ENCODE measurements at places on chromosomes 16 and 17.
A peak's percentile ranks its signal among the peaks of the same experiment; 100 is the strongest.

GRCh38 chr17:20266806-20267458 is 200.4 kb downstream of the LGALS9B start:
- peak; percentile 57 for DNase-seq

DNA sequence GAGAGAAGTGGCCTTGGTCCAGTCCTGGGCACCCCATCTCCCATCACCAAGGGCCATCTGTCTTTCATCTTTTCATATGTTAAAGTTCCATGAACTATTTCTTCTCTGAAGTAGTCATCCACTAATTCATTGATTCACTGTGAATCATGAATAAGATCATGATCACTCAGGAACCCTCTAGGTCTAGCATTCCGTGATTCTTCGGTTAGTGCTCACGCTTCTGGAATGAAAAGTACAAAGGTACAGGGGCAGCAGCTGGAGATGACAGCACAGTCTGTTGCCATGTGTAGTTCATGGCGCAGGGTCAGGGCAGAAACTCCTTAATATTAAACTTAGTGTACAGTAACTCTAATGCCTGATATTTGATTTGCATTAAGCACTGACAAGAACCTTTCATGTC is 127.1 kb downstream of the CDH13 start:
- no peak for DNase-seq

- DNase-seq = peak; percentile 80
These were observed 18.3 kb upstream of the EFCAB13 start for GRCh38 chr17:47305302-47305923.

DNA sequence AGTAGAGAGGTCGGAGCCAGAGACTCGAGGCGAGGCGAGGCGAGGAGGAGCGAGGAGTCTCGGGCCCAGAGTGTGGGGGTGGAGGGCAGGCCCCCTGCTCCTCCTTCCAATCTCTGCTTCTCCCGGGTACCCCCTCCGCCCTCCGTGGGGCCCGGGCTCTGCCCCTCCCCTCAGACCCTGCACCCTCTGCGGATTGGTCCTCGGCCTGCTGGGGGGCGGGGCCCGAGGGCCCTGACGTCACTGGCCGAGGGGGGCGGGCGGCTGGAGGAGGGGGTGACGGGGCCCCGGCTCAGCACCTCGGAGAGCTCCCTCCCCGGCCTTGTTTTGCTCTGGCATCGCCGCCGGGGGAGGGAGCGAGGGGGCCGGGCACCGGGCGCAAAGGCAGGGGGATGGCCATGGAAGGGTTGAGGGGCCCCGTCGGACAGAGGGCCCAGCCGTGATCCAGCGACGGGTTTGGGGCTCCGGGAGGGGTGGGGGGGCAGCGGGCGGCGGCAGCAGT is at the start of gene RUNDC3A:
TSS of gene RUNDC3A (plus strand) at position 282 of the 499 bp plus-strand sequence. CDS start 232 bp downstream, outside the sequence.
- DNase-seq = peak; percentile 96

GRCh38 chr16:20430948-20431347 is 20.4 kb upstream of the ACSM2A start:
- no peak for DNase-seq

GRCh38 chr16:49292413-49292812 is 10.8 kb upstream of the CBLN1 start:
- no peak for DNase-seq

DNA sequence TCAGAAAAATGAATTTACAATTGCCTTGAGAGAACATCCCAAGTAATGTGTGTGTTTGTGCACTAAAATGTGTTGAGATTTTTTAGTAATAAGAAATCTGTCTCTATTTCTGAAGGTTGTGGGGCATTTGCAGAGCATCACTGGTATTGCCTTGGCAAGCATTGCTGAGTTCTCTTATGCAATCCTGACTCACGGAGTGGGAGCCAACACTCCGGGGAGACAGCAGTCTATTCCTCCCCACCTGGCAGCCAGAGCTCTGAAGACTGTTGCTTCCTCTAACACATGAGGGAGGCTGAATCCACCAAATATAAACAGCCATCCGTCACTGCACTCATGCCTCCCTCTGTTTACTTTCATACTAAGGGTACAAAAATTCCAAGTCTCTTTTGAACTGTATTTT is 10.6 kb downstream of the CNTD1 start:
- DNase-seq = peak; percentile 73

DNA sequence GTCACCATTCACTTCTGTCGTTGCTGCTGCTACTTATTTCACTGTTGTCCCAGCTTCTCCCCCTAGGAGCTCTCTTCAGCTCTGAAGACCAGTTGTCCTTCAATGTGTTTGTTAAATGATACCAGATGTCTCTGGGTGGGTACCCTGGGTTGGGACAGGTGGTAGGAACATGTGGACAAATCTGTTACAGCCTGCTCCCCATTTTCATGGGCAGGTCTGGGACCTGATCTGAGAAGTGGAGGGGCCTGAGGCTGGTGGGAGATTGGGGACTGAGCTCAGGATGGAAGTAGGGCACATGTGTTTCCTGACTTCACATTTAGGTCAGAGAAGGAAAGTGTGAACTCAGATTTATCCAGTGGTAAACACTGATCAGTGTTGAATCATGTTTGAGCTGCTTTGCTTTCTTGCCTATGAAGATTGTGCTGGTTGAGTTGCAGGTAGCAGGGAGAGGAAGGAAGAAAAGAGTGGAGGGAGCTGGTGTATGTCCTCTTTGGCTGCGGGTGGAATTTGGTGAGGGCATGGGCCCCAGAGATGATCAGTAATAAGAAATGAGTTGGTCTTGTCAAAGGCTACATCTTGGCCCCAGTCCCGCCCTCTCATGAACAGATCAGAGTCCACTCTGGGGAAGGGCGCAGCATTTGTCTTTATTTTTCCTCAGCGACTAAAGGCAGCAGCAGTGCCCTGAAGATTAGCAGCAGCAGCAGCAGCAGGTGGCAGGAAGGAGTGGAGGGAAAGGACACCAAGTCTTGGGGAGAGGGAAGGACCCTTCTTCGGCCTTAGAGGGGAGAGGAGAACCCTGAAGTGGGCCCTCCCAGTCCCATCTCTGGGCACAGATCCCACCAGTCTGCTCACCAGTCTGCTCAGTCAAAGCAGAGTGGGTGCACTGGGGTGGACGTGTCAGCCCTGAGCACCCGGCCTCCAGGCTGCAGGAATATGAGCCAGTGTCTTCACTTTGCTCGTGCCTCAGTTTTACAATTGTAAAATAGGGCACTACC is 6.1 kb upstream of the EFTUD2 start:
- no peak for DNase-seq

- DNase-seq = no peak
These were observed 55.0 kb downstream of the AMFR start for GRCh38 chr16:56370185-56370874.

DNA sequence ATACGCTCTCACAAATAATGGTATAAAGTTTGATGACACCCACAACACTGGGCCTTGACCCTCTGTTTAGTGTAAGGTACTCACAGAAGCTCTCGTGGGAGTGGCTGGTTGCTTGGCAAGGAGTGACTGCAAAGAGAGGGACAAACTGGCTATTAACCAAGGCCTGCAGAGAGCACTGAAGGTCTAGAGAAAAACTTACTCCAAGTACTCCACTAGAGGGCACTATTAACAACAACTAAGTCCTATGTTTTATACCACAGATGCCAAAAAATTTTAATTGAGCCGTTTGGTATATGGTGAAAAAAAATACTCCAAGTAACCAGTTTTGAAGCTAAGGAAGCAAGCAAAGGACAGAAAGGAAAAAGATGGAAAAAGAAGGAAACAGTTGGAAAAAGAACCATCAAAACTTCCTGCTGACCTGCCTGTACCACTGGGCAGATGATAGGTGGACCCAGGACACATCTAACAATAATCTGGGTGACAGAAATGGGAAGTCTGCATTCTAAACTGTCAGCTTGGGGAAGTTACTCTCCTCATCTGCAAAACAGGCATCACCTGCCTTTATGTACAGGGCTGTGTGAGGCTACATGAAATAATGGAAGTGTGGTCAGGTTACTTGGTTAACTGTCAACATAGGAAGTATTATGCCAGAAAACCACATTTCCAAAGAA is 23.2 kb downstream of the DYNC1LI2 start:
- peak; percentile 55 for DNase-seq

GRCh38 chr16:55477736-55478135 is 1.3 kb upstream of the MMP2 start:
- DNase-seq = no peak

DNA sequence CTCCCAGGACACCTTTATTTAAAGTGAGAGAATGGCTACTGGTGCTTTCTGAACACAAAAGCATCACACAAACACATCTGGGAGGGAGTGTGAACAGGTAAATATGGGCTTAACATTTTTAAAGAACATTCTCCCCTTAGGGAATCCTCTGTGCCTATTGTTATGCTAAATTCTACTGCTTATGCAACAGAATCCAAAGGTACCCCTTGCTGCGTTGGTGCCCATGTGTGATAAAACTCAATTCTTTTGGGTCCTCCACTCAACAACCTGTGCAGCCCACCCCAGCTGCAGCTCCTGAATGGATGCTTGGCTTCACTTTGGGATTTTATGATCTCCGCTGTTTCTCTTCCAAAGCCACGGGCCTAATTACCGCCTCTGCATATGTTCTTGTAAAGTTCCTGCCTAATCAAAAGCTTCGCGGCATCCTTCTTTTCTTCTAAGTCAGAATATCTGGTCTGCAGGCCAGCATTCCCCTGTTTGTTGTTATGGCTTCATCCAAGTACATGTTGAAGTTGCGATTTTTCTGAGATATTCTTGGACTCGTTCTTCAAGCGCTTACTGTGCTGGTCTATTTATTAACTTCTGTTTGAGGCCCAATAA is 23.9 kb downstream of the RHBDL3 start:
- DNase-seq = no peak

- no peak for DNase-seq
These were observed 80.0 kb upstream of the NKD1 start for GRCh38 chr16:50467943-50468748.

DNA sequence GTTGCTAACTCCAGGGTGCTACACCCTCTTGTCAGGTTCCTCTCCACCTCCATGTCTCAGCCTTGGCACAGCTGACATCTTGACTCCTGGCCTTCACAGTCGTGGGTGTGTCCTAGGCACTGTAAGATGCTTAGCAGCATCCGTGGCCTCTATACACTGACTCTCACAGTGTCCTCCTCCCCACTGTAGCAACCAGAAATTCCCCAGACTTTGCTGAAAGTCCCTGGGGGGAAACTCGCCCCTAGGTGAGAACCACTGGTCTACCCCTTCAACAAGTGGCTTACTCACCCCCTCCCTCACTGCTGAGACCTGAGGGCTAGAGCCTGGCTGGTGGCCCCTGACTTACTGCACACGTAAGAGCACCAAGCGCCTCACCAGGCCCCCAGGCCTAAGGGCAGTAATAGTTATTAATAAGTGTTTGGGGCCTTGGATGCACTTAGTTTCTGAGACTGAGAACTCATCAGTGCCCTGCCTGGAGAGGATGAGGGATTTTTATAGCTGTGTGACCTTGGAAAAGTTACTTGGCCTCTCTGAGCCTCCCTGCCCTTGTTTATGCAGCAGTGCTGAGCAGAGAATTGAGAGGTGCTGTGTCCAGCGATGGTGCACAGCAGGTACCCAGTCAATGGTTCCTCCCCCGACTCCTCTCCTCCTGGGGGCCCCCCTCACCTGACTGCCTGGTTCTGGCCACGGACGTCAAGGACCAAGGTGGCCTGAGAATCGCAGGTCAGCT is 67.1 kb downstream of the RMI2 start:
- DNase-seq = no peak

GRCh38 chr16:9033125-9033830 is 58.2 kb upstream of the HAPSTR1 start:
- DNase-seq = peak; percentile 64

DNA sequence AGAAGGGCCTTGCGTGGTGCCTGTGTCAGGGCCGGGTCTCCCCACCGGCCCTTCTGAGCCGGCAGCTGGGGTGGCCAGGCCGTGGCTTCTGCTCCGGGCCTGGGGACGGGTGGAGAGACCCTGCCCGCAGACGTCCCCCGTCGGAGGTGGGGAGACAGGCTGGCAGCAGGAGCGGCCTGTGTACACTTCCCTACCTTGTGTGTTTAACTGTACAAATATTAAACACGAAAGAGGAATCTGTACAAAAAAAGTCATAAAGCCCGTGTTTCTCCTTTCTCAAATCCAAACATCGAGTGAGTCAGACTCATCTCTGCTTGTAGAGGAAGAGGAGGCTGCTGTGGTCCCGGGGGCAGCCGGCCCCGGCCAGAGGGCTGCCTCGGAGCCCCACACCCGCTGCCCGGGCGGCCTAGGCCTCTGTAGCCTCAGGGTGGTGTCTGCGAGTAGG is 2.0 kb downstream of the CACNA1H start:
- no peak for DNase-seq

GRCh38 chr17:47692137-47692894 is 1.6 kb upstream of the TBKBP1 start:
- no peak for DNase-seq

DNA sequence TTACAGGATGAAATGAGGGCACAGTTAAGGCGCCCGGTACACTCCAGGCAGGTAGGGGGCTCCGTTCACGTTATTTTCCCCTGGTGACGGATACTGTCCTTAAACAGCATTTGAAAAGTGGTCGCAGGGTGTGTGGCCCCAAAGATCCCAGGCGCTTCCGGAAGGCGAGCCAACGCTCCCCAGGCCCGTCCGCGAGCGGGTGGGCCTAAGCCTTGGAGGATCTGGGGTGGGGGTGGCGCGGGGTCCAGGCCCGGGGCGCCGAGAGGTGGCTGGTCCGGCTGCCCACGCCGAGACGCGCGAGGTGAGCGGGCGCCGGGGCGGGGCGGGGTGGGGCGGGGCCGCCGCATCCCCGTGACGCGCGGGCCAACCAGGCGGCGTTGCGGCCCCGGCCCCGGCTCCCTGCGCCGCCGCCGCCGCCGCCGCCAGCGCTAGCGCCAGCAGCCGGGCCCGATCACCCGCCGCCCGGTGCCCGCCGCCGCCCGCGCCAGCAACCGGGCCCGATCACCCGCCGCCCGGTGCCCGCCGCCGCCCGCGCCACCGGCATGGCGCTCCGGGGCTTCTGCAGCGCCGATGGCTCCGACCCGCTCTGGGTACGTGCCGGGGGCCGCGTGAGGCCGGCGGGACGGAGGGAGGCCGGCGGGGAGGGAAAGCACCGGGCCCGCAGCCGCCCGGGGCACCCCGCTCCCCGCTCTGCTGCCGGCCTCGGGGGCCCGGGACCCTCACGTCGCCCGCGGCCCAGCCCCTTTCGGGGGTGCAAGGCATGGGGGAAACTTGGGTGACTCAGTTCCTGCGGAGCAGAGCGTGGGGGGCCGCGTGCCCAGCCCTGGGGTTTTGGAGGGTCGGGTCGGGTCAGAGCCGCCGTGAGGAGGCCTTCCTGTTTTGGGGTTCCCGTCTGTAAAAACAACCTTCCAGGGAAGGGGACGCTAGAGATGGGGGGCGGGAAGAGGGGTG is at the start of gene ABCC1:
TSS of gene ABCC1 (plus strand) at position 407 of the 951 bp plus-strand sequence. CDS start at position 543, 136 bp downstream.
- DNase-seq = peak; percentile 58

GRCh38 chr17:5883775-5884665 is 186.2 kb upstream of the WSCD1 start:
- DNase-seq = no peak

- no peak for DNase-seq
These were observed 8.0 kb upstream of the TRAP1 start for GRCh38 chr16:3725276-3725675.

- no peak for DNase-seq
These were observed 23.1 kb downstream of the TNFRSF13B start for GRCh38 chr17:16948587-16949376.

GRCh38 chr17:1325766-1326165 is 46.3 kb downstream of the TRARG1 start:
- no peak for DNase-seq

GRCh38 chr17:79087428-79088143 is 13.0 kb downstream of the ENGASE start:
- peak; percentile 74 for DNase-seq
